ENCODE measurements at places on chromosomes 7 and 10.

DNA sequence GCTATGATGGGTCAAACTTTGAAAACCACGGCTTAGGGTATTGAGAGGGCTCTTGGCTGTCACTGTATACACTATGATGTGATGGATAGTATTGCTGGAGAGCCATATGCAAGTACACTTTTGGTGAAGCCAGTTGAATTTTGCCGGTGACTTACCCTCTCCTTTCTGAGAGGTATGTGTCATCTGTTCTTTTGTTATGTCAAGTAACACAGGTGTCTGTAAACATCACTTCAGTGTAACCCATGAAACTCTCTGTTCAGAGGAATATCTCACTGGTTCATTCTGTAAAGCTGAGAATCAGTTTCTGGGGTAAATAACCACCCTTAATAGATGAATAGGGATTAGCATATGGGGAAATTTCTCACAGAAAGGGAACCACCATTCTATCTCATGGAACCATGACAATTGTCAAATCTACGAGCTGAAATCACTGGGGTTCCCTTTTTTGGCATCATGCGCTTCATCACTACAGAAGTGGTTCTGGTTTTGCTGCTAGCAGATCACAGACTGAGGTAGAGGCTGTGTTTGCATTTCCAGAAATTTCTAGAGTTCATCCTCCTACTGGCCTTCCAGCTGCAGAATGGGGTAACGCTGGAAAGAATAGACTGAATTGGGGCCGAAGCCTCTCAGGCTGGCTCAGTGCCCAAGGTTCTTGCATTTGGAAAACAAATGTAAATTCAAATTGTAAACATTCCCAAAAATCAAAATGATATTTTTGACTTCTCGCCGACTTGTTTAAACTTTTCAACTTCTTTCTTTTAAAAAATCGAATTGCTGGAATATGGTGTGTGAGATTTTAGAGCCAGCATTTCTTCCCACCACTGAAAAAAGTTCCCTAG lies 83.3 kb upstream of the CREB5 start:
- no peak for DNase-seq

DNA sequence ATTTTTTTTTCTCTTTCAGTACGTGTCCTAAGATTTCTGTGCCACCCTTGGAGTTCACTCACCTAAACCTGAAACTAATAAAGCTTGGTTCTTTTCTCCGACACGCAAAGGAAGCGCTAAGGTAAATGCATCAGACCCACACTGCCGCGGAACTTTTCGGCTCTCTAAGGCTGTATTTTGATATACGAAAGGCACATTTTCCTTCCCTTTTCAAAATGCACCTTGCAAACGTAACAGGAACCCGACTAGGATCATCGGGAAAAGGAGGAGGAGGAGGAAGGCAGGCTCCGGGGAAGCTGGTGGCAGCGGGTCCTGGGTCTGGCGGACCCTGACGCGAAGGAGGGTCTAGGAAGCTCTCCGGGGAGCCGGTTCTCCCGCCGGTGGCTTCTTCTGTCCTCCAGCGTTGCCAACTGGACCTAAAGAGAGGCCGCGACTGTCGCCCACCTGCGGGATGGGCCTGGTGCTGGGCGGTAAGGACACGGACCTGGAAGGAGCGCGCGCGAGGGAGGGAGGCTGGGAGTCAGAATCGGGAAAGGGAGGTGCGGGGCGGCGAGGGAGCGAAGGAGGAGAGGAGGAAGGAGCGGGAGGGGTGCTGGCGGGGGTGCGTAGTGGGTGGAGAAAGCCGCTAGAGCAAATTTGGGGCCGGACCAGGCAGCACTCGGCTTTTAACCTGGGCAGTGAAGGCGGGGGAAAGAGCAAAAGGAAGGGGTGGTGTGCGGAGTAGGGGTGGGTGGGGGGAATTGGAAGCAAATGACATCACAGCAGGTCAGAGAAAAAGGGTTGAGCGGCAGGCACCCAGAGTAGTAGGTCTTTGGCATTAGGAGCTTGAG lies at the start of gene CFTR:
Gene CFTR, plus strand, starts transcription at position 801 of the 830 bp plus-strand sequence. CDS start 70 bp downstream, outside the sequence.
- DNase-seq, result no peak

DNA sequence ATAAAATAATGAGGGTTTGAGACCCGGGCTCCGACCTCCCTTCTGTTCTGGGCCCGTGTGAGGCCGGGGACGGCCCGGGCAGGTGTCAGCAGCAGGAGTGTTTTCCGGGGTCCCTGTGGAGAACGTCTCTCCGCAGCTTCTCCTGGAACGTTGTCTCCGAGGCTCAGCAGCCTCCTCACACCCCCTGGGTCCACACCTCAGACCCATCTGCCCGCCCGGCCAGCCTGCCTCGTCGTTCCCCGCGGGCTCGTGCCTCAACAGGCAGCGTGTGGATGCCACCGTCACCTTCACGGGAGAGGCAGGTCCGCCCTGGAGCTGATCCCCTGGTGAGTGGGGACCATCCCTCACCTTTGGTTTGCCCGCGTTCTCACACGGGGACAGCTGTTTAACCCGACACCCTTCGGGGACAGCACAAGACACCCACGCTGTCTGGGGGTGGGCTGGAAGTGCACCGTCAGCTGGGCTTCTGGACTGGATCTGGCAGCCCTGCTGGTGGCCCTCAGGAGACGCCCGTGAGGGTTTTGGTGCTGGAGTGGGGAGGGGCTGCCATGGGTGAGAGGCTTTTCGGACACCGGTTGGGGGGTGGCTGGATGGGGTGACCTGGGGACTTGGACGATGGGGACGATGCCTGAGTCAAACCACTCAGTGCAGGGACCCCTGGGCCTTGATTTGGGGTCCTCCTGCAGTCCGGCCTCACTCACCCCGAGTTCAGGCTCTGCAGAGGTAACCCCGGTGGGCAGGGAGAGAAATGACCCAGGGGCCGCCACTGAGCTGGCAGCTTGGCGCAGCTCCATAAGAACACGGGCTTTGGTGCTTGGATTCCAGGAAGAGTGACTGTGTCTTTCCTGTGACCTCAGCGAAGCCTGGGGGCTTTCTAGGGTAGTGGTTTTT lies 131.7 kb downstream of the DNAJB6 start:
- DNase-seq, result no peak

DNA sequence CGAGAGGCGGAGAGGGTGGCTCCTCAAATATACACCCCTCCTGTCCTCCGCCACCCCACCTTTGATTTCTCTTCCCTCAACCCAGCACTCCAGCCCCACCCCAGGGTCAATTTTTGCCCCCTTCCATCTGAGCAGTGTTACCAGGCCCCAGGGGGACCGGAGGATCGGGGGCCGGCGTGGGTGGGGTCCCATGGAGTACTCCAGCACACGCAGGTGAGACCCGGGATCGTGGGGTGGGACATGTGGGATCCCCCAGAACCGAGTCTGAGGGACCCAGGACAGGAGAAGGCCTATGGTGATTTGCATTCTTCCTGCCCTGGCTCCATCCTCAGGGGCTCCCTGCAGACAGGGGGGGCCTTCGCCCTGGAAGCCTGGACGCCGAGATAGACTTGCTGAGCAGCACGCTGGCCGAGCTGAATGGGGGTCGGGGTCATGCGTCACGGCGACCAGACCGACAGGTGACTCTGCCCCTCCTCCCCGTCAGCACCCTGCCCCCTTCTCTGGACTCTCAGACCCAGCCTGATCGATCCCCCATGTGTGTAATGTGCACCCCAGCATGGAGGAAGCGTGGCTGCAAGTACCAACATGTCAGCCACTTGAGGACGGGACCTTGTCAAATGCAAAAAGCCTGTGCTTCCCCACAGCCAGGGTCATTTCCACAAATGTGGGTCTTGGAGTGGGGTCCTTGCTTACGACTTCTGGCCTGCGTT lies 744 bp downstream of the TRIP6 start:
- DNase-seq, result no peak
